ENCODE measurements at places on chromosomes 4 and X.

DNA sequence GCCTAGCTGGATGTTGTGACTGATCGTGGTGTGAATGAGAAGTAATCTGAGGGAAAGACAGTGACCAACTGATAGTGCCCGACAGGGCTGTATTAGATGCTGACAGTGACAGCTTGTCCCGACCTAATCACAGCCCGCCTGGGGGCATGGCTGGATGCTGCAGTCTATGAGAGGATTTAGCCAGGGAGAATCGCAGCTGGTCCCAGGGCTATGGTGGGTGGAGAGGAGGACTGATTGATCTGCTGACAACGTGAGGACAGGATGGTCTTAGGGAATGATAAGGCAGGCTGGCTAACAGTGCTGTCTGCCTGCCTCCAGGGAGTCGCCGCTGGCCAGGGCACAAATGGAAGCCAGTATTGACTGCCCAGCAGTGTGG is 621 bp upstream of the SUV39H1 start:
- no peak for DNase-seq

DNA sequence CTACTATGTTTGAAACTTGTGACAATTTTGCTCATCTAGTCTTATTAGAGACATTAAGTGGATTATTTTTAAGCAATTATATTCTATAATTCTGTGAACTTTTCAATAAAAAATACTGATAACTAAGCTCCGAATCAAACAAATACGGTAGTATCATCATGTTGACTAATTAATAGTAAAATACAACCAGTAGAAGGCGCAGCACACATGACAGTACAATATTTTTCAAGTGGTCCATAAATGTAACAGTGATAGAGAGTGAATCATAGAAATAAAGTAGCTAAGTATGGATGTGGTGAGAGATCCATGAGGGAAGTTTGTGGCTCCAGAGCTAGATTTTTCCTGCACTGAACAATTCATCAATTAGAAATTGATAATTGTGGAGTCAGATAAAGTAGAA is 666.2 kb downstream of the KCTD8 start:
- no peak for DNase-seq

GRCh38 chr4:190121759-190122158 is 51.8 kb upstream of the DUX4 start:
- DNase-seq, result no peak

GRCh38 chr4:112848911-112849310 is 200.5 kb upstream of the ANK2 start:
- no peak for DNase-seq

- no peak for DNase-seq
Measured at GRCh38 chr4:73990988-73991741, 3.2 kb upstream of the PPBP start.

DNA sequence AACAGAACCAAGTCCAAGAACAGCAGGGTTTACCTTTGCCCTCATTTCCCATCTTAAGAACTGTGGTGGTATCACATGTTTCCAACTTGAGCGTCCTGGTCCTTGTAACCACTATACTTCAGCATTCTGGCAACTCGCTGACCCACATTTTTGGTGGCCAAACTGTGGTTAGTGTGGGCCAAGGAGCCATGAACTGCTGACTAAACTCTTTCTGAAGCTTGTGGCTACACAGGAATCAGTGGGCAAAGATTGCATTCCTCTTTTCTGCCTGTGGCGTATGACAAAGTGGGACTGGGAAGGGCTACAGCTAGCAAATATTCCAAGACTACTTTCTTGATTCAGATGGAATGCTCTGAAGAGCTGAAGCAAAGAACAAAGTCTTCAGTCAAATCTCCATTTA is 106.3 kb upstream of the MID1 start:
- no peak for DNase-seq

DNA sequence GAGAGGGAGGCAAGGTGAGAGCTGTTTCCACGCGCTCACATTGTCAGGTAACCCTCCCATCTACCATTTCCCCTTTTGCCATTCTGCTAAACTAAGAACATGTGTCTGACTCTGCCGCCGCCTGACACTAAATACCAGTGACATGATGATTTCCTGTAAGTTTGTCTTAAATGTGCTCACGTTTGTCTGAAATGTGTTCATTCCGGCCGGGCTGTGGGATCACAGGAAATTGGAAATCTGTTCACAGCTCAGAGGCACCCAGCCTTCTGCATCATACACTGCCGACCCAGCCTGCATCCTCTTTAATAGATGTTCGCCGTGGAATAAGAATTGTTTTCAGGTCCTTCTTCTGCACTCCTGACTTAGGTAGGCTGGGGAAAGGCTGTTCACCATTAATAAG is 336.2 kb upstream of the PPARGC1A start:
- DNase-seq, result no peak

DNA sequence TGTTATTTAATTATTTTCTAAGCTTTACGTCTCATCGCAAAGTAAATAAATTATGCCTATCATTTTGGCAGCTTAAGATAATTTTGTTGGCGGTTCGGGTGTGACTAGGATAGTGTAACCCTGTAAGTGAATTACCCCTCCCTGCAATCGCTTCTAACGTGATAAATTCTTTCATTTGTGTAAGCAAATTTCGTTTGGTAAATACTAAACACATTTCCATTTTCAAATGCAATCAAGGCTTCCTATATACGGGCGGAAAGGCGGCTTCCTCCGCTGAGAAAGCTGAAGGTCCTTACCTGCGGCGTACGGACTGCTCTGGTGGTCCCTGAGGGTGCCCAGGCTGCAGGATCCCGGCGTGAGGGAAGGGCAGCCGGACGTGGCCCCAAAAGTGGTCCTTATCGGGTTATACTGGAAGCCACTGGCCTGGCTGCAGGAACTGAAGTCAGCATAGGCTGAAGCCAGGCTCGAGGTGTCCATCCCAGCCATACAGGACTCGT is 403 bp downstream of the PHOX2B start:
- no peak for DNase-seq

GRCh38 chr4:113587156-113587555 is 174.4 kb downstream of the CAMK2D start:
- no peak for DNase-seq

GRCh38 chr4:95572304-95572991 is 23.7 kb upstream of the UNC5C start:
- no peak for DNase-seq

DNA sequence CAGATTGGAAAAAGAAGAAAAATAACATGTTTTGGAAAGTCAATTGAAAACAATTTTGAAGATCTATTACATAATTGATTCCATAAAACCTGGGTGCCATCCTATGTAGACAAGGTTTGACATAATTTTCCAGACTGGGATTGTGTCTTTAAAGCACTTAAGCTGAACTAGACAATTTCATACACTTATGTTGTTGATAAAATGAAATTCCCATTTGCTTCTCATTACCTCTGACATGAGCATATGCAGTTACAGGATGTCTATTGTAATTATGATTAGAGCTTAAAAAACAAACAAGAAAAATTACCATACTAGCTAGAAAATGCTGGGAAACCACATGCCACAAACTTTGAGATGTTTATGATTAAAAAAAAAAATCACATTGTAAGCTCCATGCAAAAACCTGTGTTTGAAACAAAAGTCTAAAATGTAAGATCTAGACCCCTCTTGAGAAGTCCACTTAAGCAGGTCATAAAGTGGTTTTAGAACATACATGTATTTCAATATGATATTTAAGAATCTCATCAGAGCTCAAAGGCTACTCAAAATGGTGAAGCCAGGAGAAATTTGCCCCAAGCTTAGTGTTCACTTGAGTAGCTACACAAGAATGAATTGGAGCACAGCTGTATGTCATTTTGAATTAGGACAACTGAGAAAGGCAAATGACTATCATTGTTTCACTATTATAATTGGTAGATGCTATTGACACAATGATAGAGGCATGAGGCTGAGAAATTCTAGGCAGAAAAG is 181.1 kb upstream of the PABPC4L start:
- no peak for DNase-seq

DNA sequence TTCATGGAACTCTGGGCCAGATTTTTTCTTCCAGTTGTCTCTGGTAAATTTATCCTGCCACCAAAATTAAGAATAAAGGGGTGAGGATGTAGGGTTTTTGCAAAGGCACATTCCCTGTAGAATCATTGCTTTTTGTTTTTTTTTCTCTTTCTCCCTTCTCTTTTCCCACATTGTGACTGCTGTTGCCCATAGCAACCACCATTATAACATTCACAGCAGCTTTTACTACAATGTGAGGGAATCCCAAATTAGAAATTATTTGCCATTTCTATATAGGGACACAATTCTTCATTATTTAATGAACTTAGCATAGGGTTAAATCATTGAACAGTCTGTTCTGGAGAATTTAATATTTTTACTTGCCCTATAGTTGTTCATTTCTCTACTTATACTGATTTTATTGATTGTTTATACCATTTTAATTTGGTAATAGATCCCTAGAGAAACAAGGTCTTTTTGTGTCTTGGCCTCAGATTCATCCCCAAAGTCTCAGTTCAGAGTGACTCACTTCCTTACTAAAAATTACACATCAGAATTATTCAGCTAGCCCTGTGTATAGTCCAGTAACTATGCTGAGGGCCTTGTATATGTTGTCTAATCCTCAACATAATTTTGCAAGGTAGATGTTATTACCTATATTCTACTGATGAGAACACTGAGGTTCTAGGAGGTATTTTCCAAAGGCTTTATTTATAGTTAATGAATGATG is 80.8 kb upstream of the ANK2 start:
- no peak for DNase-seq

GRCh38 chr4:62439051-62439450 is 1238.9 kb downstream of the ADGRL3 start:
- DNase-seq, result no peak

DNA sequence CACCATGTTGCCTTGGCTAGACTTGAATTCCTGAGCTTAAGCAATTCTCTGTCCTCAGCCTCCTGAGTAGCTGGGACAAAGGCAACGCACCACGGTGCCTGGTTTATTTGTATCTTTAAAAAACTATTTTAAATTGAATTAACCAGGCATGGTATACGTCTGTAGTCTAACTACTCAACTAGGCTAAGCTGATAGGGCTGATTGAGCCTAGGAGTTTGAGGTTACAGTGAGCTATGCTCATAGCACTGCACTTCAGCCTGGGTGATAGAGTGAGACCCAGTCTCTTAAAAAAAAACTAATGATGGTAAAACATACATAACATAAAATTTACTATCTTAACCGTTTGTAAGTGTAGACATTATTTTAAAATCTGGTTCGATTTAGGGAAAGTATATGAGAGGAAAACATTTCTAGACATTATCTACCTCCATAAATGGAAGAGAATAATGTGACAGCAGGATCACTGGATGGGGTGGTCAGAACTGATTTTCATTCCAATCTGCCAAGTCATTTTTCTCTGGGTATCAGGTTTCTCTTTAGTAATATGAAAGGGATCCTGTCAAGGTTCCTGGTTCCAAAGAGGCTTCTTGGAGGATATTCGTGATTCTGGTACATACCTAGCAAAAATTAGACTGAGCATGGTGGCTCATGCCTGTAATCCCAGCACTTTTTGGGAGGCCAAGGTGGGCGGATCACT is 8.7 kb upstream of the ITGB1BP2 start:
- no peak for DNase-seq

DNA sequence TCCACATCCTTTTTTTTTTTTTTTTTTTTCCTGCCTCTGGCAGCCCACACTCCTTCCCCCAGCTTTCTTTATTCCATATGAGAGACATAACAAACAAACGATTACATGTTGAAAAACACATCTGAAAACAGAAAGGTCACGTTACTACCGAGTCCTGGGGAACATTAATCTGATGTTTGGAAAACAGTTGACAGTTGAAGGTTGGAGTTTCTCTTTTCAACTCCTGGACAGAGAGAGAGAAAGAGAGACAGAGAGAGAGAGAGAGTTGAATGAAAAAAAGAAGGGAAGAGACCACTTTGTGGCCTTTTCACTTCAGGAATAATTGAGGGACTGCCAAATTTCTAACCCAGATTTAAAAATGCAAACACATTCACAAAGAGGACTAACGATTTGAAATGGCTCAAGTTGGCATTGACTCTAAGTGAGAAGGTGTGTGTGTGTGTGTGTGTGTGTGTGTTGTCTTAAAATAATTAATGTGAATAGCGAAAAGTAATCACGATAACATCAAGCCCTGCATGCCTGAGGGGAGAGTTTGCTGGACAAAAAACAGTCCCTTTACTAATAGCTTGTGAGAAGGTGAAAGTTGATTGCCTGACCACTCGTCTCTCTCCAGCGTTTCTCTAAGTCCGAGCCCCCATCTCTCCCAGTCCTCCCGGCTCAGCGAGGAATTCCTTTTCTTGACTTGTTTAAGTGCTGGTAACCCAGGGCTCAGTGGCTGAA is 67.3 kb downstream of the FBXO8 start:
- DNase-seq, result no peak

DNA sequence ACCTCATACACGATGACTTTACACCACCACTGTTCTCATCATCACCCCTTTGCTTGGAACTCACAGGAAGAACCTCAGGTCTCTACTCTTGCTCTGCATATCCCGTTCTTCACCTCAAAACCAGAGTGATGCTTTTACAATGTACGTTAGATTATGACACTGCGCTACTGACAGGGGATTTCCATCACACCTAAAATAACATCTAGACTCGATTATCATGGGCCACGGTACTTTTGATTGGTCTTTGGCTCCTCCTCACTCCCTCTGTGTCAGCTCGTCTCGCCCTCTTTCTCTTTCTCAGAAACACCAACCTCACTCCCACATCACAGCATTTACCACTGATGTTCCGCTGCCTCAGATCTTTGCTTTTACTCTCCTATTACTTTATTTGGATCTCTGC is 172.4 kb downstream of the TLL1 start:
- no peak for DNase-seq

DNA sequence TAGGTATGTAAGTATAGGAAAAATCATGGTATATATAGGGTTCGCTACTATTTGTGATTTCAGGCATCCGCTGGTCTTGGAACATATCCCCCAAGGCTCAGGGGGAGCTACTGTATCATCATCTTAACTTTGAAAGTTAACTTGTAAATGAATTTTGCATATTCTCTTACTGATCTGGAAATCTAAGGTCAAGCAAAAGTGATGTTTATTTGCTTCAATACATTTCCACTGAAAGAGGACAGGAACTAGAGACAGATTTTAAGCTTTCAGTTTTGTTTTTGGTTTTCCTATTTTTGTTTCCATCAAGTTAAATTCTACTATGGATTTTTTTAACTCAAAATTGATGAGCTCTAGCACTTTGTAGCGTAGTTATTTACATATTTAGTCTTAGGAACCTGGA is 56.2 kb downstream of the NAF1 start:
- no peak for DNase-seq

DNA sequence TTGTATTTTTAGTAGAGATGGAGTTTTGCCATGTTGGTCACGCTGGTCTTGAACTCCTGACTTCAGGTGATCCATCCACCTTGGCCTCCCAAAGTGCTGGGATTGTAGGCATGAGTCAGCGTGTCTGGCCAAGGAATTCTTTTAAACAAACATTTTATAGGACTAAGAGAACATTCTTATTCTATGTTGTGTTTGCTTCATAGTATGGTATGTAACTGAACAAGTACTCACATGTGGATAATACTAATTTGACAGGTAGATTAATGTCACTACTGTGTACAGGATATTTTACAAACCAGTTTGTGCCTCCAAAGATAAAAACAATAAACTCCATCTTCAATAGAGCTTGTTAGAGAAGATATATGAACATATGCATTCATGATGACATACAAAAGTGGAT is 1353.4 kb downstream of the PCDH7 start:
- no peak for DNase-seq
